ENCODE measurements at places on chromosomes 1 and 21. TPM values are rescaled to one million over a fixed set of nuclear protein-coding genes. Genes with fewer than 3 reads are reported as not detected.

The RBP7 gene
- 11.1 TPM for total RNA-seq

The BCAN gene
- 0.17 TPM for total RNA-seq

The LRRC8B gene
- 19.0 TPM for total RNA-seq

The BLACAT1 gene
- total RNA-seq: 2.0 TPM

The TNFRSF25 gene
- total RNA-seq: 18.2 TPM

The SLC25A34 gene
- 0.34 TPM for total RNA-seq

The RCAN1 gene
- total RNA-seq: 70.6 TPM

The IL19 gene
- not detected for total RNA-seq

The MYBPH gene
- not detected for total RNA-seq

The NHLH2 gene
- 0.38 TPM for total RNA-seq

Data from kidney epithelial cell (primary cell).